Thyroid gland (tissue), 4 donors: ENCODE measurements at places on chromosomes 7 and 10. TPM values are rescaled to one million over a fixed set of nuclear protein-coding genes. Genes with fewer than 3 reads are reported as not detected.

CCDC126 gene
- total RNA-seq: 21.1 TPM

TWNK gene
- 6.0 TPM for total RNA-seq

PRKG1 gene
- 26.5 TPM for total RNA-seq

MYL10 gene
- not detected for total RNA-seq

GNB2 gene
- total RNA-seq: 182 TPM

AKR1C2 gene
- 59.9 TPM for total RNA-seq

CFAP69 gene
- total RNA-seq: 73.8 TPM

ACSL5 gene
- total RNA-seq: 11.8 TPM

APBB1IP gene
- total RNA-seq: 2.0 TPM

PLXNA4 gene
- total RNA-seq: 1.5 TPM

TFPI2 gene
- 3.2 TPM for total RNA-seq

OR2A42 gene
- 3.7 TPM for total RNA-seq

DNA sequence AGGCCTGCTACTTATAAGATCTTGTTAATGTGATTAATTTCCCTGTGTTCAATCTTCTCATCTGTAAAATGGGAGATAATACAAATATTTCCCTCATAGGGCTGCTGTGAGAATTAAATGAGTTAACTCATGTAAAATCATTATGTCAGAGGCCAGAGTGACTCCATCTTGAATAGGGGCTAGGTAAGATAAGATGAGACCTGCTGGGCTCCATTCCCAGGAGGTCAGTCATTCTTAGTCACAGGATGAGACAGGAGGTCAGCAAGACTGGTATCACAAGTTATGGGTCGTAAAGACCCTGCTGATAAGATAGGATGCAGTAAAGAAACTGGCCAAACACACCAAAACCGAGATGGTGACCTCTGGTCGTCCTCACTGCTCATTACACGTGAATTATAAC is 200.7 kb downstream of the CYP26A1 start:
- DNase-seq: no peak
- no peak overlapping the region for H3K4me3 ChIP-seq
- H3K27me3 ChIP-seq: no peaks in the 10 kb centered on the region
- no peak overlapping the region for H3K27ac ChIP-seq

DNA sequence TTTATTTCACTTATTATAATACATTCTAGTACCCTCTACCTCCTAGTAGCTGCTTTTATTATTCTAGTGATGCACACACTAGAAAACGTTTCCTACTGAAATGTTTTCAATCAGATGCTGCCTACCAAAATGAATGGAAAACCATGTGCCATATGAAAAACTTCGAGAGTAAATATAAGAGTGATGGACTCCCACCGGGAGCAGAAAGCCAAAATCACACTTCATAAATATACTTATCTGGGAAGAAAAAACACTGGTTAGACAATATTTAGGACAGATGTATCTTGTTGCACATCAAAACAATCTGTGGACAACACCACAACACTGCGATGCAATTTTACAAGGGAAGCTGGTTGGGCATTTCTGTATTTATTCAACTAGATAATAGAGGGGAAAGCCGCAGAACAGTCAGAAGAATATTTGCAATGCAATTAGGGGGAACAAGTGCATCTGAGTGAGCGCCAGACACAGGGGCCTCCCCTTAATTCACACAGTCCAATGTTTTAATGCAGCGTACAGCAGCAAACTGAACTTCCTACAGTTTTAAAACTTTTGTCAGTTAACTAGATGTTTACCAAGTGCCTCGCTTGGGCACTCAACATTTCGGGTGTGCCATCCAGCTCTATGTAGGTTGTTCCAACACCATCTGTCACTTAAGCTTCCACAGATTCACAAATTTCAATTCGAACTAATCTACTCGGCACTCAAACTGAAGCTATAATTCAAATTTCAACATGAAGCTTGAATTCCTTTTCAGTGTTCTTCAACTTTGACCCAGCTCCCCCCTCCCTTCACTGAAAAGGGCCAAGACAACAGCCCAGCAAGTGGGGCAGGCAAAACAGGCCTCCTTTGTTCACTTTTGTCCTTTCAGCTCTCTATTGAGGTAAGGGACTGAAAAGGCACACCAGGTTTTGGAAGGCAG is 7.4 kb downstream of the NRCAM start:
- H3K4me3 ChIP-seq: no peak overlapping the region
- DNase-seq: no peak
- H3K36me3 ChIP-seq: no peaks in the 10 kb centered on the region
- H3K27ac ChIP-seq: no peak overlapping the region
- no peaks in the 10 kb centered on the region for H3K4me1 ChIP-seq

- no peaks in the 10 kb centered on the region for H3K4me1 ChIP-seq
- no peak for DNase-seq
- H3K4me3 ChIP-seq: no peak overlapping the region
- no peak overlapping the region for H3K27ac ChIP-seq
- no peaks in the 10 kb centered on the region for H3K36me3 ChIP-seq
Observed at GRCh38 chr7:85456254-85456653, 269.4 kb upstream of the SEMA3D start.

GRCh38 chr7:131219312-131220041 is 108.2 kb upstream of the MKLN1 start:
- no peak for DNase-seq
- peaks cover 3% of the 10 kb centered on the region for H3K4me1 ChIP-seq
- H3K4me3 ChIP-seq: no peak overlapping the region
- H3K36me3 ChIP-seq: no peaks in the 10 kb centered on the region

DNA sequence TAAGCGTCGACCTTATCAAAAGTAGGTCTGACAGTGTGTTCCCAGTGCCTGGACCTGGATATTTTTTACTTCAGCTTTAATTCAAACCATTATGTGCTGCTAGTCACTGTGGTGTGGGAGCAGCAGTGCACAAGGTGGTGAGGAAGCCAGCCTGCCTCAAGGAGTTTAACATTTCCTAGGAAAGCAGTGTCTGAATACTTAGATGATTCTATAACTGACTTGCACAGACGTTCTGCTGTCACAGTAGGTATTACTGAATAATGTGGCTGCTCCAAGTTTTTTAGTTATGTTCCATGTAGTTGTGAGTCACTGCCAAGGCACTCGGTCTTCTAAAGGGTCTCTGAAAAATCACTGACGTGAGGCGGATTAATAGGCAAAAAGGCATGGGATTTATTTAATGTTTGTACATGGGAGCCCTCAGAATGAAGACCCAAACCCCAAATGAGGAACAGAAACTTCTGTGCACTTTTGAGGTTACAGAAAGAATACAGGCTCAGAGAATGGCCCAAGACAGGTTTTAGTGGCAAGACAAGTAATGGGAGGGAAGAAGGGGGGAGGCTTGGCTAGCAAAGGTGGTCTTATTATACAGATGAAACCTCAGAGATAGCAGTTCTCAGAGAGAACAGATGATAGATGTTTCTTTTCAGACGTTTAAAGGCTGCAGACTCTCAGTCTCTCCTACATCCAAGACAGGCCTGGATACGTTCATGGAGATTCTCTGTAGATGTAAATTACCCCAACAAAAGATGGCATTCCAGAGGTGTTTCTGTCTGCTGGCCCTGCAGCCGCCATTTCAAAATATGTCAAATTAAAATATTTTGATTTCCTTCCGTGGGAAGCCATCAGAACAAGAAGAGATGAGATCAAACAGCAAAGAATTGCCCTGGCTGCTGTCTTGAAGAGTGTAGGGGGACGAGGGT is 209.3 kb downstream of the SDK1 start:
- no peaks in the 10 kb centered on the region for H3K27me3 ChIP-seq
- no peak overlapping the region for H3K27ac ChIP-seq
- no peaks in the 10 kb centered on the region for H3K36me3 ChIP-seq
- no peak for DNase-seq
- no peak overlapping the region for H3K4me3 ChIP-seq

- H3K27me3 ChIP-seq: no peaks in the 10 kb centered on the region
- no peaks in the 10 kb centered on the region for H3K36me3 ChIP-seq
- DNase-seq: no peak
- no peak overlapping the region for H3K4me3 ChIP-seq
- peaks cover 30% of the 10 kb centered on the region for H3K4me1 ChIP-seq
- no peak overlapping the region for H3K27ac ChIP-seq
Observed at GRCh38 chr7:80186721-80187120, 52.1 kb downstream of the GNAI1 start.

DNA sequence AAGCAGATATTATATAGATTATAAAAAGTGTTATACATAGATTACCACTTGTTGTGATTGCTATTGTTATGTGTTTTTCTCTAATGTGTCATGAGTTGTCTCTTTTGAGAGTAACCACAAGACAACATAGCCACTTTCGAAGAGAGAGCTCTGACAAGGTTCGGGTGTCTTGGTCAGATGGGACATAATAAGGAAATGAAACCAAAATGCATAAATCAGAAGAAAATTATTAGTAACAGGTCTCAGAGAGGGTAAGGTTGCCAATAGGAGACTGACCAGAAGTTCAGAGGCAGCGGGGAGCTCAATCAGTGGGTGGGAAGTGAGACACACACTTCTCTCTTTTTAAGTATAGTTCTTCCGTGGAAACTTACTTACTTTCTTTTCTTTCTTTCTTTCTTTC is 639.2 kb upstream of the POT1 start:
- no peaks in the 10 kb centered on the region for H3K36me3 ChIP-seq
- no peak overlapping the region for H3K27ac ChIP-seq
- H3K4me1 ChIP-seq: no peaks in the 10 kb centered on the region
- DNase-seq: no peak

- no peaks in the 10 kb centered on the region for H3K27me3 ChIP-seq
- no peak overlapping the region for H3K27ac ChIP-seq
- no peak for DNase-seq
- H3K4me3 ChIP-seq: no peak overlapping the region
- no peaks in the 10 kb centered on the region for H3K4me1 ChIP-seq
- H3K36me3 ChIP-seq: no peaks in the 10 kb centered on the region
Observed at GRCh38 chr7:50952544-50952943, 169.8 kb upstream of the GRB10 start.

DNA sequence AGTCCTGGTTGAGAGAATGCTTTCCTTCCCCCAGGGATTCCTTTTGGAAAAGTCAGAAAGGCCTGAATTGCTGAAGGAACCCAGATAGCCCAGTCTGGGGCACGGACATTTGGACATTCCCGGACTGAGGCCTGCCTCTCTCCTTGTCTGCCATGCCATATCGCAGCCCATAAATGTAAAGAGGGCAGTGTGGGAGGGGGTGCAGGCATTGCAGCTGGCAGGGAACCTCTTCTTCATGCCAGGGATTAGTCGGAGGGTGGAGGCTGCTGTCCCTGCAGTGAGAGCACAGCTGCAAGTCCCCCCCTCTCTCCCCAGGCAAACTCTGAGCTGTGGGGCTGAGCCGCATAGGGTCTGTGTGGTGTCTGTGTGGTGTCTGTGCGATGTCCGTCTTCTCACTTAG is 486.0 kb upstream of the MKI67 start:
- no peaks in the 10 kb centered on the region for H3K27me3 ChIP-seq
- no peak for DNase-seq
- no peaks in the 10 kb centered on the region for H3K4me1 ChIP-seq
- H3K27ac ChIP-seq: no peak overlapping the region

DNA sequence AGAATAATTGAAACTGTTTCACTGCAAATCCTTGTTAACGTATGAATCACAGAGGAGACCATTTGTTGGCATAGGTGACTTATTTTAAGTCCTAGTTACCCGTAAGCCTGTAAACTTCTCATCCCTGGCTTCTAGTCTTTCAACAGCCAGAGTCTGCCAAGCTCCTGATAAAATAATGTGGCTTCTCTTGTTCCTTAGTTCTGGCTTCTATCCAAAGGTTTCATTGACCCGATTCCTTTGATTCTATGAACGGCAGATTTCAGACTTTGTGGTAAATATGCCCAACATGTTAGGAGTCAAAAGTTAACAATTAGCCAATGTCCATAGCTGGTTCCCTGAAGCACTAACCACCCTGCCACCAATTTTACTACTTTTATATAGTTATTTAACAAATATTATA is 23.3 kb downstream of the DNAH11 start:
- no peak overlapping the region for H3K27ac ChIP-seq
- no peaks in the 10 kb centered on the region for H3K27me3 ChIP-seq
- no peak for DNase-seq
- H3K4me1 ChIP-seq: peaks cover 9% of the 10 kb centered on the region
- H3K4me3 ChIP-seq: no peak overlapping the region

DNA sequence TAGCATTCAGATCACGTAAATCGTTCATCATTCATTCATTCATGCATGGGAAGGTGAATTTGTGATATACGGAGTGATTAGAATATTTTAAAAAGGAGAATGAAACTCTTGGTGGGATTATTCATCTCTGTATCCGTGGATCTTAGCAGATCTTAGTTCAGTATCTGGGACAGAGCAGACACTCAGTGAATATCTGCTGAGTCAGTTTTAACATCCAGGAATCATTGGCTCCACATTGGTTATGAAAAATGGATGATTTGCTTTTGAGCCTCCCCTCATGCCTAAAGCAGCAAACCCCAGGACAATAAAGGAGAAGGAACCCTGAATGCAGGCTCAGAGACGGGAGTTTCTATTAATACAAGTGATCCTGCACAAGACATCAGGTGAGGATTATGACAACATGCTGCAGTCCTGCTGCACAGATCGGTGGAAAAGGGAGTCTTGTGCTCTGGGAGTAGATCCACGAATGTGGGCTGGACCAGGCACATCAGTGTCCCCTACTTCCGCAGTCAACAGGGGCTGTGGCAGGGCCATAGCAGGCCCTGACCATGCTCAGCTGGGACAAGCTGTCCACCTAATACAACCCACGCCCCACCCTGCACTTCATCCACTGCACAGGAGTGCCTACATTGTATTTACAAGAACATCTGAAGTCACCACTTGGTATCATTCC is 26.9 kb upstream of the FIGNL1 start:
- H3K4me1 ChIP-seq: no peaks in the 10 kb centered on the region
- no peaks in the 10 kb centered on the region for H3K27me3 ChIP-seq
- H3K36me3 ChIP-seq: no peaks in the 10 kb centered on the region
- H3K4me3 ChIP-seq: no peak overlapping the region

DNA sequence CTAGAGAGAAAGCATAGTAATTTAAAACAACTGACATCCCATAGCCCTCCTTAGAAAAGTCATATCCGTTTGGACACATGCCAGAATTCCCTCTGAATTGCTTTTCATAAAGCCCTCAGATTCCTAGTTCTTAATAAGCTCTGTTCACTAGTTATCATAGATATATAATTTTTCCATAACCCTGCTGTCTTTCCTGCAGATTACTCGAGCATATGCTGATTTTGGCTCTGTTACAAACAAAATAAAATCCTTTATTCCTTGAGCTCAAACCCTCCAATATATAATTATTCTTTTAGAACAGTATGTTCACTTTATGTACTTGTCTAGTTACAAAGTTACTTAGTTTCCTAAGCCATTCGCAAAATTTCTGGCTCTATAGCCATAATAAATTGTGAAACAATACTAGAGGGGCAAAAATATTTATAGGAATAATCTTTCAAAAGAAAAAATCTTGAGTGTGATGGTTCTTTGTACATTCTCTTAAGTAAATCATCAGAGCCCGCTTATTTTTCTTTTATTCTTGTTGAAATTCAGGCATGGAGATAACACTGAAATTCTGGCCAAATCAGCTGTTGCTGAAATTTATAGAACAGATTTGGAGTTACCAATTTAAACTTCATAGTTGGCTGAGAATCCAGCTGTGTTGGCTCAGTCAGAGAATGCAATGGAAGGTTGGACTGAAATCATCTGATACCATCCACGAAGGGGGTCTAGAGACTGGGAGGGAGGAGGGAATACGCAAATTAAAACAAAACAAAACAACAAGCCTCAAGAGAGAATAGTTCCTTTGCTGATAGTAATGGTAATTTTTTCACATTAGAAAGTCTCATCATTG is 146.1 kb upstream of the TMEM196 start:
- no peak for DNase-seq
- H3K4me1 ChIP-seq: no peaks in the 10 kb centered on the region
- H3K27me3 ChIP-seq: no peaks in the 10 kb centered on the region
- no peak overlapping the region for H3K4me3 ChIP-seq
